ENCODE measurements at places on chromosomes 7 and 10.

- DNase-seq: no peak
These were observed 76.1 kb upstream of the ZEB1 start for GRCh38 chr10:31242902-31243301.

DNA sequence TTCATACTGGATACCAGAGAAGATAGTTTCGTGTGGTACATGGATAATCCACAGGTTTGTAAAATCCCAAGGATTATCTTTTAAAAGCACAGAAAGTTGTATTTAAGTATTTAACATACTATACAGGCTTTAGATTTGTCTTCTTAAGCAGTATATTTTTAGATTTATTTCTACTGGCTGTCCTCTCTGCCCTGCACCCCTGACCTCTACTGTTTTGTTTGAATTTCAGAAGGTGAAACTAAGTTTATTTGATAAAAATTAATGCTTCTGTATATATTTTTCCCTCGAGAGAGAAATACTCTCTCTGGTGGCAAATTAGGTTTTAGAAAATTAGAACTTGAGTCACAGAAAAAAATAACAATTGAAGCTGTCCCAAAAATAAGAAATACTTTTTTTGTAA, 18.8 kb downstream of the PLEKHA1 start:
- DNase-seq: no peak

- DNase-seq: no peak
These were observed 74.3 kb downstream of the RNLS start for GRCh38 chr10:88508796-88509195.

DNA sequence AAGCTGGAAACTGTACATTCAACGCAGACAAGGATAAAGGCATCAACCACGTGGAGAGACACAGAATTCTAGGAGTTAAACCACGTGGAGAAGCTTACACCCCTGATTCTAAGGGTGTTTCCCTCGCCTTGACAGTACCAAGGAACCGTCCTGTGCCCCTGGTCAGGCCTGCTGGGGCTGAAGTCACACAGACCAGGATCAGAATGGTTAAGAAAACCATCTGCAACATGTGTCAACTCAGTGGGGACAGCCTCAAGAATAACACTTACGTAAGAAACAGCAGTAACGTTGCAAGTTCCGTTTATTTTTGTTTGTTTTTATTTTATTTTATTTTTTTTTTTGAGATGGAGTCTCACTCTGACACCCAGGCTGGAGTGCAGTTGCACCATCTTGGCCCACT, 55.6 kb downstream of the CHST15 start:
- DNase-seq: no peak

DNA sequence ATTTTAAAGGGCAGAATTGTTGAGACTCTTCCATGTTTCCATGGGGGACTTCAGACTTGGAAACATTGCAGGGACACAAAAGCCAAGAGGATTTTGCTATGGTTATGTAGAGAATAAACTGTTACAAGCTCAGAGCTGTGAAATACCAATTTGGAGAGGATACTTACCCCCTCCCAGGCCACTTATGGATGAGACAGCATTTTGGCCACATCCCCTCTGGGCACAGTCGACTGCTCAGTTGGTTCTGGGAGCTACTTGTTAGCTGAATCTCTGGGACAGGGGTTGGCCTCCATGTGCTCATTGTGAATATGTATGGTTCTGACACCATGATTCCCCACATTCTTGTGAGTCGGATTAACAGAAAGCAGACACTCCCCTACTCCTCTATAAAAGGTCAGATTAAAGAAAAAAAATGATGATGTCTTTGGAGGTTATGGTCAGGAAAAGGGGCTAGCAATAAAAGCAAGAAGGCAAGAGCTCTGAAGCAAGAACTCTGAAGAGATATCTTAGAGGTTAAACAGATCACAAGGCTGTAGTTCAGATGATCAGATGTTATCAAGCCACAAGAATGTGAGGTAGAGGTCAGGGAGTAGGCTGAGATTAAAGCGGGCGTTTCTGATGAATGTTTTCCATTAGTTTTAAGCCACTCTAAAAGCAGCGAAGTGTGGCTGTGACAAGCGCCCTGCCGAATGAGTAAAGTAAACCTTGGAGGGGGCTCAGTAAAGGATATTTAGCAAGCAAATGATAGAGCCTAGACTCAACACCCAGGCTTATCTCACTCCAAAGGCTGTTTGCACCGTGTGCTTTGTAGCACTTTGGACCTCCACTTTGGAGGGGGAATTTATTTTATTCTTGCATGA, 17.2 kb downstream of the STAMBPL1 start:
- no peak for DNase-seq

GRCh38 chr10:85168243-85168642, 839.9 kb downstream of the CCSER2 start:
- DNase-seq: no peak

GRCh38 chr7:47301105-47301477, 280.8 kb downstream of the TNS3 start:
- no peak for DNase-seq

DNA sequence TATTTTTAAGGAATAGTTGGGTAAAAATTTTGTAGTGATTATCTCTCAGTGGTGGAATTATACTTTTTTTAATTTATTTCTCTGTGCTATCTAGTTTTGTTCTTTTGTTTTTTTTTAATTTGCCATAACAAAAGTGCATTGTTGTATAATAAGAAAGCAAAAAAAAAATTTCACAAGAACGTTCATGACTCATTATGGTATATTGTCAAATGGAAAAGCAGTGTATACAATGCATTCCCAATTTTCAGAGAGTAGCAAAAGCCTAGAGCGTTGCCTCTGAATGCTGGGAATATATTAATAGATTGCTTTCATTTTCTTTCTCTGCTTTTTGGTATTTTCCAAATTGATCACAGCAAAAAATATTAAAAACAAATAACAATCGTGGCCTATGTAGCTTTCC, 46.3 kb upstream of the GPAM start:
- DNase-seq: no peak

- no peak for DNase-seq
These were observed 377.4 kb downstream of the HTR7 start for GRCh38 chr10:90480466-90480865.

- no peak for DNase-seq
These were observed 49.2 kb upstream of the NANOS1 start for GRCh38 chr10:118980135-118980865.

- DNase-seq: no peak
These were observed 63.9 kb downstream of the VOPP1 start for GRCh38 chr7:55508221-55509011.

GRCh38 chr7:100367251-100367620, 6.1 kb upstream of the PILRA start:
- DNase-seq: no peak

GRCh38 chr7:26580064-26580591, 284.3 kb downstream of the SKAP2 start:
- no peak for DNase-seq

DNA sequence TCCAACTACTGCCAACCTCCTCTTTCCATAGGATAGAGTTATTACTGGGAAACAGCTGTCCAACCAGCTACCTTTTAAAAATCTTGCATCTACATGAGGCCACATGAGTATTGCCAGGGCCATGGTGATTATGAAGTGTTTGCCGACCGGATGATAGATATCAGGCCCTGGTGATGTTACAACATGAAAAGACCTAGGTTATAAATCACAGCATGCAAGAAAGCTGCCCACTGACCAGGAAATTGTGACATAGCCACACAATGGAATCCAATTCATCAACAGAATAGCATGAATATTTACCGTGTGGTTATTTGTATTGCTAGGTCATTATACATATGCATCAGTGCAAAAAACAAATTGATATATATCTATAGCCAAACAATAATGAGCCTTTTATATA, 517.0 kb downstream of the INHBA start:
- no peak for DNase-seq

DNA sequence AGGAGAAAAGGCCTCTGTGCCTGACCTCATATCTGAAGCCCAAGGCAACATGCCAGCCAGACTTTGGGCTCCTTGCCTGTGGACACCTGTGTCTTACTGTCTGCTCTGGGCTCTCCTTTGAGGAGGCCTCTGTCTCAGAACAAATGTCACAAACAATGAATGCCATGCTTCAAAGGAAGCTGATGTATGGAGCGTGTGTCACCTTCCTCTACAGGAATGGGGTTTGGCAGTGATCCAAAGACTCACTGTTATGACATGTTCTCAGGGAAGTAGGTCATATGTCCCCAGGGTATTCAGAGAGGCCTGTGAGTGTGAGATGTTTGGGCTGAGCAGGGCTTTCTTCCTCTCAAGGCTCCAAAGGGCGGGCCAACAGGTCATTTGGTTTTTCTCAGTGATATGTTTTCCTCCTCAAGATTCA, 38.4 kb downstream of the PTPRE start:
- DNase-seq: no peak

GRCh38 chr7:133602291-133602690, 349.4 kb downstream of the EXOC4 start:
- DNase-seq: no peak

GRCh38 chr10:725786-726185, 36.3 kb upstream of the DIP2C start:
- no peak for DNase-seq

DNA sequence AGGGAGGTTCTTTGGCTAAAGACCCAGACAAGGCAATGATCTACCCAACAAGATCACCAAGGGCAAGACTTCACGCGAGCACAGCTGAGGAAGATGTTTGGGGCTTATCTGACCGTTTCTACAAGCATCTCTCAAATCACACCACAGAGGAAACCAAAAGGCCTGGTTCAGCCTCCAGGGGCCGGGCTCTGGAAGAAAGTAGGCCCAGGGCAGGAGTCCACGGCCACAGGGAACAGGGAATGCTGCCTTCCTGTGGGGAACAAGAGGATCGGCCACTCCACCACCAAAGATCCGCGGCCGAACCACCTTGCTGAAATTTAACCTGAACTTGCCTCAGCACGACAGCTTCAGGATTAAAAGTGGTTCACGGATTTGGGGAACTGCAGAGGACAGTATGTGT, 332.5 kb downstream of the PTPRN2 start:
- DNase-seq: no peak

DNA sequence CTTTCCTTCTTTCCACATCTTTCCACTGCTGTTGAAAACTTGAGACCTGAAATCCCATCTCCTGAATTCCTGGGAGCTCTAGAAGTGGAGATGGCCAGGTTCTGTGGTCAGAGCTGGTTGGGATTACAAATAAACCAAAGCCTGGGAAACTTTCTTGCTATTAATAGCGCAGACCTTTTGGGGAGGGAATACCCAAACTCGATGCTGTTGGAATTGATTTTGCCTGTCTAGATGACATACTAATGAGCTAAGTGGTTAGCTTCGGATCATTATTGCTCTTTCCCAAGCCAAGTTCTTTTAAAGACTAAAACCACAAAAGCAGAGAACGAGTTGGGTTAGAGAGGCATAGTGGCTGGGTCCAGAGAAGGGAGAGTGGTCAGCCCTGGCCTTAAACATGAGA, 76.6 kb downstream of the TCF7L2 start:
- no peak for DNase-seq

DNA sequence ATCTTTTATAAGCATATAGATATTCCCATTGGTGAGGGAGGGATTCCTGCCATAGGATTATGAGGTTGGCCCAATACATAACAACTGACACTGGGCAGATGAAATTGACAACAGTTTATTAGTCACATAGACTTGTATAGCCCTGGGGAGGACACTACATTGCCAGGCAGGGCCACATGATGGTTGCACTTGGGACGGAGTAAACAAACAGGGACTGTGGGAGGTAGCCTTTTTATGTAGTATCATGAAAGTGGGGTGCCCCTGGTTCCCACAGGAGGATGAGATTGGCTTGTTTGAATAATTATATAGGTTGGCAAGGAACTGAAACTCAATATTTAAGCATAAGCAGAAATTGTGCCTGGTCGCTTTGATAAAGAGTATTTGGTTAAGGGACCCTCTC, 23.5 kb downstream of the TRIM24 start:
- no peak for DNase-seq

GRCh38 chr10:30559180-30559579, 70.4 kb downstream of the LYZL2 start:
- no peak for DNase-seq

- DNase-seq: no peak
These were observed 45.3 kb downstream of the ABI1 start for GRCh38 chr10:26815500-26815899.

GRCh38 chr7:86788948-86789347, 145.2 kb downstream of the GRM3 start:
- no peak for DNase-seq

GRCh38 chr7:2785071-2785500, 59.0 kb downstream of the GNA12 start:
- no peak for DNase-seq

DNA sequence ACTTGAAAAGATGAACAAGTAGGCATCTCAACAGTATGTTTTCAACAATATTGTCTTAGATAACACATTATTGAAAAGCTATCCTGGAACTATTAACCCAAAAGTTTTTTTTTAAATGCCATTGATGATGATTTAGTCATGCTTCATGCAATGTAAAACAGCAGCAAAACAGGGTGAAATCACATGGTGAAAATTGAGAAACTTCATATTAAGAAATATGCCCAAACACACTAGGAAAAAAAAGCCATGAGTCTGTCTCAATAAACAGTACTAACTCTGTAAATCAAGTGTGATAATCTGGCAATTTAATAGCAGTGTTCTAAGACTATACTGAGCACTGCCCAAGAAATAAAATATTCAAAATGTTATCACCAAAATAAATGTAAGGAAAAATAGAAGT, 613.1 kb downstream of the KCNMA1 start:
- DNase-seq: no peak

DNA sequence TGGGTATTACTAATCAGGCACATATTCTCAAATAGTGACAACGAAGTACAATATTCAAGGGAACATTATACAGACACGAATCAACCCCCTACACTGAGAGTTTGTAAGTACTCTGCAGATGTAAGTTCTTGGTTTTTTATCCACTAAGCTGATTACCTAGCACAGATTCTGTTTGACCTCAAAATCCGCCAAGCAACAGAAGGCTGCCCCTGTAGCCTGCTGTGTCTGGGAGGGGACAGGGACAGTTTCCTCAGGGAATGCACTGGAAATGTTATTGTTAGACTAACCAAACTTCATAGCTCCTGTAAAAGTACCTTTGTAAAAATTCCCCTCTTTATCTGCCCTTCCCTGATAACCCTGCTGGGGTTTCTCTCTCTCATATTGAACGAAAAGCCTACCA, 45.2 kb upstream of the ZRANB1 start:
- no peak for DNase-seq

GRCh38 chr7:26989897-26990670, 105.7 kb downstream of the HOXA1 start:
- DNase-seq: no peak

- no peak for DNase-seq
These were observed 56.8 kb upstream of the WDR11 start for GRCh38 chr10:120794390-120794789.

- no peak for DNase-seq
These were observed 40.9 kb downstream of the NSUN6 start for GRCh38 chr10:18610517-18610916.

DNA sequence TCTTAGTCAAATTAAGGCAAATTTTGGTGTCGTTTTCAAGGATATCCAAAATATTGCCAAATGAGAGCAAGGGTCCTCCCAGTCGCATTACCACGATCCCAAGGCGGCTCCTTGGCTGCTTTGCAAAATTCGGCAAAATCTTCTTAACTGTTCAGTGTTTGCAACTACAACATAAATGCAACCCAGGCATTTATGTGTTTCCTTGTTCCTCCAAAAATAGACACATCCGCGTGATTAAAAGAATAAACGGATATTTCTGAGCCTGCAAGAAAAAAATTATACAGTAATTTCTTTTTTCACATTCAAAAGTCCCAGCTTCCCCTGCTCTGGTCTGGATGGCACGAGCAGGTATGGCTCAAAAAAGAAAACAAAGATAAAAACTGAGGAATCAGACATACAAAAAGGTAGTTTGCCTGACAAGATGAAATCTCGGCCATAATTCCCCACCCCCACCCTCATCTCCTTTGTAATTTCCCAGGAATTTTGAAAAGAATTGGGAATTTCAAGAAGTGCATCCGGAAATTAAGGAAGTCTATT, 6.0 kb downstream of the SKIDA1 start:
- DNase-seq: no peak

Measured in NCI-H187 (cell line).